ENCODE measurements at places on chromosomes 7 and 10.

GRCh38 chr10:13969118-13969791 lies 361.5 kb downstream of the FRMD4A start:
- DNase-seq: no peak

DNA sequence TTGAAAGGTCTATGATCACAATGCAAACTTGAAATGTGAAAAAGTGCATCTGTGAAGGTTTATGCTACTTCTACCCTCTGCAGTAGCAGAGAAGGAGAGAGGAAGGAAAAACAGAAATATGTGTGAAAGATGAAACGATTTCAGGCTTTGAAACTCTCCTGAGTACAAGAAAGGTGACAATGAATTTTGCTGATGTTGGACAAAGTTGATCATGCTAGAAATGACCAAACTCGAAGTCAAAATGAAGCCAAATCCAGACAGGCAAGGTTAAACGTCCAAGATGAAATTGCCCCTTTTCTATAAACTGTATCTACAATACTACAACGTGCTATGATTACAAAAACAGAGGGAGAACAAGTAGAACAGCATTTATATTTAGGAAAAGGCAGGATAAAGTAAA lies 67.0 kb upstream of the C7orf33 start:
- no peak for DNase-seq

GRCh38 chr7:155589001-155589980 lies 42.9 kb upstream of the CNPY1 start:
- DNase-seq: no peak

- DNase-seq: no peak
Measured at GRCh38 chr10:6040205-6040604, 22.0 kb downstream of the IL2RA start.

- DNase-seq: no peak
Measured at GRCh38 chr7:36048141-36048901, 104.7 kb upstream of the EEPD1 start.

DNA sequence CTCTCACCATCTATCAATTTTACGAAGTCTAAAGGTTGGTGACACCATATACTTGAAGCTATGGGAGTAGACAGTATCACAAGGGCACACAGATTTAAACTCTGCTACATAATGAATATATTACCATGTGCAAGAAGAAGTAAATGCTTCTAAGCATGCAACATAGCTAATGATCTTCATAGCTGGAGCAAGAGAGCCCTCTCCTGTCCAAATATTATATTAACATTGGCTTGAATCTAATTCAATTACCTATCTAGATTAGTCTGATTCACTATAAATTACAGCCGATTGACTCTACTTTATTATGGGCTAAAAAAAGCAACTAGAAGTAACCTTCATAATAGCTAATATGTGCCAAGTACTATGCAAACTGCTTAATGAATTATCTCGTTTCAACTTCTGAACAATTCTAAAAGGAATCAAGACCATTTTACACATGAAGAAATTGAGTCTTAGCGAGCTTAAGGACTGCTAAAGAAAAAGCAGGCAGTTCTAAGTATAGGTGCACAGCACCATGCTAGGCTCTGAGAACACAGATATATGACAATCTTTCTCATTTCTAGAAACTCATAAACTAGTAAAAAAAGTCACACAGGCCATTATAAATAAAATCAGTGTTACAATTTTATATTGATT lies 21.9 kb downstream of the FRA10AC1 start:
- peak; percentile 64 for DNase-seq
